ENCODE measurements at places on chromosomes 5 and 9.

- DNase-seq, result no peak
Measured at GRCh38 chr9:116238776-116239340, 85.3 kb downstream of the PAPPA start.

DNA sequence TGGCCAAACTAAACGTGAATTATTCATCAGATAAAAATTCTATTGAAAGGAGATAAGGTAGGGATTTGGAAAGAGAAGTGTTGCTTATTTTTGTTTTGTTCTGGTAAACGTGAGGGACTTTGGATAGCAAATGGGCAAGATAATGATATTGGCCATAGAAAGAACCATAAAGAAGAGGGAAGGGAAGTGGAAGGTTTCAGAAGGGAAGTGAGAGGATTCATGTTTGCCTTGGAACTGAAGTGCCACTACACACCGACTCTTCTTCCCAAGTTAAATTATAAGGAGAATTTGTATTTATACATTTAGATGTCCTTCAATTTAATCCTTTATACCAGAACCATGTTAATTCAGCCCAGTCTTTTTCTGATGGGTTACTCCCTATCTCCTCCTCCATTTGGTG lies 42.1 kb upstream of the TAF11L2 start:
- DNase-seq, result no peak

DNA sequence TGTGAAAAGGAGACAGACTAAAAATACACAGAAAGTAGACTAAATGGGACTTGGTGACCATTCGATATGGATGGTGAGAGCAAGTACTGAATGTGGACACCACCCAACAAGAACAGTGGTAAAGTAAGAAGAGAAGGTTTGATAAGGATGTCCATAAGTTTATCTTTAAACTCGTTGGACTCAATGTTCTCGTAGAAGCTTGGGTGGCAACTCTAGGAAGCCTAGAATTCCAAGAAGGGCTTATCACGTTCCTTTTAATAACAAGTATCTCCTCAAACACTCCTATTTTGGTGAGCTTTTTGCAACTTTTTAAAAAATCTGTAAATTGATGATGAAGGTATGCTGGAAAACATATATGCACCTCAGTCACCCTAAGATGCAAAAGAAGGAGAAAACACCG lies 108.6 kb upstream of the CDH6 start:
- DNase-seq, result no peak

GRCh38 chr5:61386045-61386800 lies 54.2 kb downstream of the ZSWIM6 start:
- DNase-seq, result no peak

GRCh38 chr5:126486332-126486731 lies 63.1 kb downstream of the GRAMD2B start:
- DNase-seq, result no peak

GRCh38 chr5:9545136-9545991 lies 511 bp downstream of the SEMA5A start:
- no peak for DNase-seq

DNA sequence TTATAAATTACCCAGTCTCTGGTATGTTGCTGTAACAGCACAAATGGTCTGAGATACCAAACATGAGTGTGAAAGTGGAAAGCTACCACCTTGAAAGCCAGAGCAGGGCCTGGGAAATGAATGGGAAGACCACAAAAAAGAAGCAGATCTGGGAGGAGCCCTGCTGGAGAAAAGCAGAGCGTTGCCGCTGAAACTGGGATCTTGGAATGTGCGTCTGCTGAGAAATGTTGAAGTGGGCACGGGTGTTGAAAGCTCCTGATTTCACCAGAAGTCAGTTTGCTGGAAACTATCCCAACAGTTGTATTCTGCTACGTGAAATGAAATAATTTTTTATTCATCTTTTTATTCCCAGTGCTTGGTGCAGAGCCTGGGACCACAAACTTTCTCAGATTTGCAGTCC lies 40.0 kb downstream of the NUDT12 start:
- DNase-seq, result no peak

DNA sequence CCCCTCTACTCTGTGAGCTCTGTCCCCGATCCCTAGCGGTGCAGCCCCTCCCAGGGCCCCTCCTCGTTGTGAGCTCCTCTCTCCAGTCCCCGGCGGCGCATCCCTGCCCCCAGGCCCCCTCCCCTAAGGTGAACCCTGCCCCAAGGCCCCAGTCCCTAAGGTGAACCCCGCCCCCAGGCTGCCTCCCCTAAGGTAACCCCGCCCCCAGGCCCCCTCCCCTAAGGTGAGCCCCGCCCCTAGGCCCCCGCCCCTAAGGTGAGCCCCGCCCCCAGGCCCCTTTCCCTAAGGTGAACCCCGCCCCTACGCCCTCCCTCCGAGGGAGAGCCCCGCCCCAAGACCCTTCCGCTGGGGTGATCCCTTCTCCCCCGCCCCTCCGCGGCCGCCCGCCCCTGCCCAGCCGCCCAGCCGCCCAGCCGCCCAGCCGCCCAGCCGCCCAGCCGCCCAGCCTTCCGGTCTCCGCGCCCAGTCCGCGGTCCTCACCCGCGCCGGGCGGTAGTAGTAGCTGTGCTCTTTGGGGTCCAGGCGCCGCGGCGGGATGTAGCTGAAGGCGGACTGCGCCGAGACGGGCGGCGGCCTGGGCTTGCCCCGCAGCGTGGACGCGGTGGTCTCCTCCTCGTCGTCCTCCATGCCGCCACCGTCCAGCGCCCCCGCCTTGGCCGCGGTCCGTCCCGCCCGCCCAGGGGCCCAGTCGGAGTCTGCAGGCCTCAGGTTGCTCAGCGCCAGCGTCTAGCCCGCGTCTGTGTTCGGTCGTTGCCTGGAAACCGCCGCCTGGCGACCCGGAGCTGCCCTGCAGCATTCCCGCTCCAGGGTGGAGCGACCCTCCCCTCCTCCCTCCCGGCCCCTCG lies at the start of gene CFAP90:
CFAP90 (minus strand) TSS at position 739 of the 845 bp plus-strand sequence; CDS start at position 627, 112 bp downstream.
- DNase-seq, result no peak

DNA sequence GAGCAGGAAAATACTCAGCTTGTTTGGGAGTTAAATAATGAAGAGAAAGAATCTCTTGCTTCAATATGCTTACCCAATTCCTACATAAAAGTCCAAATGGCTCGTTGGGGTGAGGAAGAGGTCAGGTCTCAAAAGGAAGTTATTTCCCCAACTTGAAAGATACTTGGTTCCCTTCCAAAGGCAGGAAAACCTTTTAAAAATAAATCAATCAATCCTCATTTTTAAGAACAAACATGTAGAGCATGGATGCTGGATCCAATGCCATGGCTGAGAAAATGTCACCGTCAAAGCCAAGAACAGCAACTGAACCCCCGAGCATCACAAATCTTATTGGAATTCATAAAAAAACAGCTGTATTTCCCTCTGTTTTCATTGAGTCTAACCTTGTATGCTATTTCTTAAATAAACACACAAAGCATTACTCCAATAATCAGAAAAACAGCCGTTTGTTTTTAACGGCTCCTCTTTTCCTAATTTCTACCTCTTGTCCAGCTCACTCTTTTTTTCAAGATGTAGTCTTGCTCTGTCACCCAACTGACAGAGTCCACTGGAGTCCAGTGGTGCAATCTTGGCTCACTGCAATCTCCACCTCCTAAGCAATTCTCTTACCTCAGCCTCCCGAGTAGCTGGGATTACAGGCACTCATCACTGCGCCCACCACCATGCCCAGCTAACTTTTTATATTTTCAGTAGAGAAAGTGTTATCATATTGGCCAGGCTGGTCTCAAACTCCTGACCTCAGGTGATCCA lies 140.7 kb downstream of the GNA14 start:
- no peak for DNase-seq

DNA sequence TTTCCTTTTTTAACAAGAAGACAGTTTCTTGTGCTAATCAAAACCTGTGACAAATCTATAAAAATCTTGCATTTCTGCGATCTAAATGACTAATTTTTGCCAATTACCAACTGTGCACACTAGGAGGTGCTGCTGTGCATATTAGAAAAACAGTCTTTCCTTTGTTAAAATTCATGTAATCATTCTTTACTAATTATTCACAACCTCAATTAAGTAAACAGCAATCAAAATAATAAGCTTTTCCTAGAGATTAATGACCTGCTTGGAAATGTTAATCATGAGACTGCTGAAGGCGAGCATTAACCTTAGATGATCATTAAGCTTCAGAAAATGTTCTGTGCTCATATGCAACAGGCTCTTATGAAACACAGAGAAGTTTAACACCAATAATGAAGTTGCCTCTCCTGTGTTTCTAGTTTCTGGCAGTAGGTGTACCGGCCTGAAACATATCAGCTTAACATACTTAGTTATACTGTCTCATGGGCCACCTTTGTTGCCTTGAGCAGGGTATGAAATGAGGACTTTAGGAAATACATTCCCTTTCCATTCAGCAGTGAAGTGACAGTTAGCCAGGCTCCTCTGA lies 17.7 kb downstream of the RFESD start:
- DNase-seq, result no peak

DNA sequence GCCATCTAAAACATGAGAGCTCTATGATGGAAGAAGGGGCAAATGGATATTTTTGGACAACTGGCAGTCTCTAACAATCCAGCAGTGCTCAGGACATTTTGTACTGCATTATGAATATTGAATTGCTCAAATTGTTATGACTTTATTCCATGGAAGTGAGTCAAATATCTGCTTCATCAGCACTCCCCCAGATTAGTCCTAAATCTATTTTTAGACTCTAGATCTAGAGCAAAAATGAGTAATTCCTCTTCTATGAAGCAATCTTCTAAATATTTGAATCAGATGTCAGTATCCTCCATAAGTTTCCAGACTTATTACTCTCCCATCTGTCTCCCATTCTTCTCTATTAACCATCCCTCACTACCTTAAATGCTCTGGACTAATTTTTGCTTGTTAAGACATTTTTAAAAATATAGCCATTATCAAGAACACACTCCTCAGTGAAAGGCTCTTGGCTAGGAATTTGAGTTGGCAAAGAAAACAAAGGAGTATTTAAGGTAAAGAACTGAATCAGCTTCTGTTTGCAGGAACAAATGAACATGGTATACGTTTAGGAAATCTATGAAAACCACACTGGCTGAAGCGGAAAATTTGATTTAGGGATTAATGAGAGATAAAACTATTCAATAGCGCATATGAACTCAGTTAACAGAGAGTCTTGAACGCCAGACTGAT lies 300.9 kb downstream of the MCTP1 start:
- no peak for DNase-seq

DNA sequence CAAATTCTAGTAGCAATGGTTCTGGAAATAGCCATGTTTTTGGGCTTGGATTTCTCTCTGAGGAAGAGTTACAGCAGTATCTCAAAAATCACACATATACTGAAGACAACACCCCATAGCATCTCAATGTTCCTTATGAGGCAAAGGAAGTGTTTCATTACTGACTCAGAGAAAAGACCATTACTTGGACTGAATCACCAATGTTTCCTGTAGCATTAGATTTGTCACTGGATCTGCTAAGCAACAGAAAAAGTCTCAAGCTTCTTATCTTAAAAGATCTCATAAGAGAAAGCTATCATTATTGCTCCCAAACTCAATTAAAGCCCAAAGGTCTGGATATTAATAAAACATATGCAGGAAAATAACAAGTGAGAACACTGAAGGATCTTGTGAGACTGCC lies 272.4 kb downstream of the ADAMTS6 start:
- DNase-seq, result peak; percentile 68

- no peak for DNase-seq
Measured at GRCh38 chr5:118894709-118895108, 93.6 kb downstream of the DTWD2 start.

GRCh38 chr9:117672369-117672768 lies 31.8 kb upstream of the TLR4 start:
- peak; percentile 49 for DNase-seq

GRCh38 chr9:3650994-3651622 lies 125.3 kb upstream of the RFX3 start:
- no peak for DNase-seq

DNA sequence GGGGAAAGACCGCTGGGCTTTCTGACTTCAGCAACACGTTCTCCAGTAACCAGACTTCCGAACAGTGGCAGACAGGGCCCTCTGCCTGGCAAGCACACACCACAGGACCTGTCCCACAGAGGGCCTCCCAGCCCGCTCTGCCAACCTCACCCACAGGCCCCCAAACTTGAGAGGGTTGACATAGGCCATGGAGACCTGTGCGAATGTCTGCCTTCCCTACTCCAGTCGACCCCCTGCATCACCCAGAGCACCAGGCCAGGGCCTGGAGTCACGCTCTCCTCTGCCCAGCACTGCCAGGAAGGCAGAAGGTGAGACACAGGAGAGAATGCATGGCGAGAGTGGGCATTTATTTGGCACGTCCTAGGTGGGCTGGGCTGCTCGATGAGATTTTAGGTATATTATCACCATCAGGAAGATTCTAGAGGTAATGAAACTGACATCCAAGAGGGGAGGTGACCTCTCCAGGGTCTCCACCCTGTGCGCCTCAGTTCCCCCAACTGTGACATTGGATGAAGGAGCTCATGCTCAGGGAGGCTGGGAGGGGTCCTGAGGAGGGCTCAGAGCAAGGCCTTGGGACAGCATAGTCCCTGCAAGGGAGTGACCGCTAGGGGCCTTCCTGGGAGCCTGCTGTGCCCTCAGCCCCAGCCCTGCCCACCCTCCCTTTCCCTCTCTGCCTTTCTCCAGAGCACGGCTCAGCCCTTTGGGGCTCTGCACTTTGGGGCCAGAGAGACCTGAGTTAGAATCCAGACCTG lies 54.9 kb downstream of the DUSP1 start:
- no peak for DNase-seq

- no peak for DNase-seq
Measured at GRCh38 chr9:121890746-121891145, 202.4 kb downstream of the TTLL11 start.

DNA sequence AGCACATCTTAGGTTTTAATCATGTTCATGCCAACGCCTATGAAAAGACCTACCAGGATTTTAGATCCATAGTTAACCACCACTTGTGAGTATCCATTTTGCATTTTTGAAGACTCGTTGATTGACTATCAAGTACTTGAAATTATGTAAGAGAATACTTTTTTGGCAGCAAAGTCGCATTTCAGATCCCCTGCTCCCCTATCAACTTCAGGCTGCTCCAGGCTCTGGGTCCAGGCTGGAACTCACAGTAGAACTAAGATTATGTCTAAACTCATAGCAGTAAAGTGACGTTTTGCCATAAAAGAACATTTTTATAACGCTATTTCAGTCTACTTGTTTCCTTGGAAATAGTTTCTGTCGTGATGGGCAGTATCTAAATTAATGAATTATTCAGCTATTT lies 267.7 kb downstream of the FANCC start:
- DNase-seq, result no peak

DNA sequence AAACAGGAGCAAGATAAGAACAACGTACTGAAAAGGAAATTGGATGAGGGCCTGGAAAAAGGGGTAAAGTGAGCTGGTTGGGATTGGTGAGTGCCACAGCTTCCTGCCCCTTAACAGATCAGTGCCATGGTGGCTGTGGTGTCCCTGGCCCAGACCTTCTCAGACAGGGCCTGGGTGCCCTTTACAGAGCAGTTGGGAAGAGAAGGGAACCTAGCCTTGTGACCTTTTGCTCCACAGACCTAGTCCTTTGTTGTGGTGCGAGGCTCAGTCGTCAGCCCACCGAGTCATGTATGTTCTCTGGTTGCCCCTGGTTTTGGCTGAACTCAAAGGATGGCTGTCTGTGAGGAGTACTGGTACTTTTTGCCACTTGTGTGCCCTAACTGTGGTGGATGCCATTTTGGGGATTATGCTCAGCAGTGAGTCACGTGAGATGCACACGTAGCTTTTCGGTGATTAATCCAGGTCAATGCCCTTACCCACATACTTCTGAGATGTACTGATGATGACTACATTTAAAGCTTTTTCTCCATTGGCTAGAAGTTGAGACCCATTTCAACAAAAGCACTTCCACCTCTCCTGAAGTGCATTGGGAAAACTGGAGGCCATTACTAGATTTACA lies 48.4 kb downstream of the EXOSC2 start:
- DNase-seq, result peak; percentile 22

Data from epithelial cell of prostate (primary cell).